ENCODE measurements at places on chromosomes 7 and 10. TPM values are rescaled to one million over a fixed set of nuclear protein-coding genes. Genes with fewer than 3 reads are reported as not detected.

GRCh38 chr7:30727061-30727945, 24.6 kb upstream of the INMT start:
- no peak for DNase-seq

DNA sequence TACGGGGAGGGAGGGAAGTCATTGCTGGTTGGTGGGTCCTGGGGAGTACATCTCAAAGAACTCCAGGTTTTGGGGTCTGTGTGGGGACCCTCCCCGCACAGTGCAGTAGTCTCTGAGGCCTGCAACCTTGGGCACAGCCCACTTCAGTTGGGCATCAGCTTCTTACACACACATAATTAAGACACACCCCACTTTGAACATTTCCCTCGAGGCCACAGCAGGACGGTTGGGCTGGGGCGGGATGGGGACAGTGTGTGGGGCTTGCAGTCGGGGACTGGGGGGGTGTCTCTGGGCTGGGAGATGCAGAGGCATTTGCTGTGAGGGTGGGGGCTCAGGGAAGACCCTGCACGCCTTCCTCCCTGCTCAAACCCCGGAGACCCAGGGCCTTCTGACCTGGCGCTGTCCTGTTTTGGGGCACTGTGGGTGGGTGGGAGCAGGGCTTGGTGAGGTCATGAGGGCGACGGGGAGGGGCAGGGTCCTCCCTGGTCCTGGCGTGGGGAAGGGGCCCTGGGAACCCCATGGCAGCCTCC, 1.3 kb downstream of the LFNG start:
- no peak for DNase-seq

- DNase-seq, result no peak
Observed at GRCh38 chr7:89798599-89798996, 355.7 kb upstream of the STEAP1 start.

GRCh38 chr10:4382811-4383210, 443.2 kb upstream of the AKR1E2 start:
- DNase-seq, result no peak

DNA sequence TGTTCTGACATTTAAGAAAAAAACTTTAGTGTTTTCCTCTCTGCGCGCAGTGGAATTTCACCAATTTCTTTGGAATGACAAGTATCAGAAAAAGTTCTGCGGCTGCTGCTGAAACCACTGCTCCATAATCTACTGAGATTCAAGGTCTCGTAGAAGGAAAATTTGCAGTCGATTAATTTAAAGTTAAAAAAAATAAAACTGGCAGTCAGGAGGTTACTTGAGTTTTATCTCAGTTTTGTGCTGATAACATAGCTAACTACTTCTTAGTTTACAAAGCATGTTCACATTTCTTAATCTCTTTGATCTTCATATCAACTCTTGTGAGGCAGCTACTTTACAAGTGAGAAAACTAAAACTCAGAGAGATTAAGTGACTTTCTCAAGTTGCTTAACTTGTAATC, 18.2 kb upstream of the CALD1 start:
- DNase-seq, result no peak

GRCh38 chr10:103833731-103834365, 21.5 kb downstream of the SH3PXD2A start:
- peak; percentile 47 for DNase-seq

GRCh38 chr7:69457595-69458504, 140.4 kb upstream of the AUTS2 start:
- peak; percentile 63 for DNase-seq

- DNase-seq, result no peak
Observed at GRCh38 chr10:17394854-17395253, 59.5 kb downstream of the ST8SIA6 start.

DNA sequence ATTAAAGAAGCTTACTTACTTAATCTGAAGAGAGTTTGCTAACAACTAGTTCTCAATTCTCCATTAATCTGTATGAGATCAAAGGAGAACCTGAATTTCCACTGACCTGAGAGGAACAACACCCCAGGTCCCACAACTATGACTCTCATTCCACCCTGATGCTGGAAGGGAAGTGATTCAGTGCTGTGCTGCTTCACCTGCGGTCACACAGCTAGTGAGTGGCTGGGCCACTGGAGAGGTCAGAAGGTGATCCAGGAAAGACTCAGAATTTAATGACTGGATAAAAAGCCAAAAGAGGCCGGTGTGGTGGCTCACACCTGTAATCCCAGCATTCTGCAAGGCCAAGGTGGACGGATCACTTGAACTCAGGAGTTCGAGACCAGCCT, 23.6 kb downstream of the SORBS1 start:
- no peak for DNase-seq

DNA sequence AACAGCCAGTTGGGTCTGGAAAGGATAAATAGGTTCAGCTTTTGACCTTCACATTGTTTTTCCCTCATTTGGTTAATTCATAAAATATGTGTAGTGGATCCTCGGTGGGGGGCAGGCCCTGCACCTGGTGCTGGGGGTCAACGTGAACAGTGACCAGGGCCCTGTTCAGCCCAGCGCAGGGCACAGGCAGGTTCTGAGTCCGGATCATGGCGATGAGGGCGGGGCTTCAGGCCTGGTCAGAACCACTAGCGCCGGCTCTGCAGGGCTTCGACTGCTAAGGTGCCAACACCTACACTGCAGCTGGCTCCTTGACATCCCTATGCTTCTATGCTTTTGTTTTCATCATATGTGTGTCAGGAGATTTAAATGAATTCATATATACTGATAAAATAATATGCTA, 177.7 kb downstream of the CXCL12 start:
- no peak for DNase-seq

GRCh38 chr7:73896454-73896853, 35.5 kb downstream of the TMEM270 start:
- peak; percentile 57 for DNase-seq

- DNase-seq, result no peak
Observed at GRCh38 chr7:112157072-112157471, 49.1 kb downstream of the DOCK4 start.

- DNase-seq, result no peak
Observed at GRCh38 chr7:146423446-146423845, 306.8 kb downstream of the CNTNAP2 start.

GRCh38 chr7:33157311-33157710, 27.9 kb downstream of the BBS9 start:
- no peak for DNase-seq

- DNase-seq, result no peak
Observed at GRCh38 chr7:78022165-78022564, 223.6 kb downstream of the PHTF2 start.

DNA sequence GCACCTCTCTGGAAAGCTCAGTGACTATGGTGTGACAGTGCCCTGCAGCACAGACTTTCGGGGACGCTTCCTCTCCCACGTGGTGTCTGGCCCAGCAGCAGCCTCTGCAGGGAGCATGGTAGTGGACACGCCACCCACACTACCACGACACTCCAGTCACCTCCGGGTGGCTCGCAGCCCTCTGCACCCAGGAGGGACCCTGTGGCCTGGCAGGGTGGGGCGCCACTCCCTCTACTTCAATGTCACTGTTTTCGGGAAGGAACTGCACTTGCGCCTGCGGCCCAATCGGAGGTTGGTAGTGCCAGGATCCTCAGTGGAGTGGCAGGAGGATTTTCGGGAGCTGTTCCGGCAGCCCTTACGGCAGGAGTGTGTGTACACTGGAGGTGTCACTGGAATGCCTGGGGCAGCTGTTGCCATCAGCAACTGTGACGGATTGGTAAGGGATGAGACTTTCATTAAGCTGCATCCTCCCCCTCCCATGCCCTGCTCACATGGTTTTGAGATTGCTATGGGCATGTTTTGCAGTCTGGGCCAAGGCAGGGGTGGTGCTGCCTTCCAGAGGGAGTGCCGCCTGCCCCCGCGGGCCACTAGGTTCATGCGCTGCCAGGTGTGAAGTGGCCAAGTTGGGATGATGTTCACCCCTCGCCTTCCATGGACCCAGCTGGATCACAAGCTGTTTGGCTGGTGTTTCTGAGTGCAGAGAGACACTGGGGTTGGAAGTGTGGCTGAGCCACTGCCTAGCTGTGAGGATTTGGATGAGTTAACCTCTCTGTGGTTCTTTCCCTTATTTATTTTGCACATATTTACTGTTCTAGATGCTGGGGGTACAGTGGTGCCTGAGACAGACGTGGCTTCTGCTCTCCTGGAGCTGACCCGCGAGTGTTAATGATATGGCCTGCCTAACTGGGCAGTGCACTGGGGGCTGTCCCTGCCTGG, 2.5 kb downstream of the ADAMTS14 start:
- no peak for DNase-seq

DNA sequence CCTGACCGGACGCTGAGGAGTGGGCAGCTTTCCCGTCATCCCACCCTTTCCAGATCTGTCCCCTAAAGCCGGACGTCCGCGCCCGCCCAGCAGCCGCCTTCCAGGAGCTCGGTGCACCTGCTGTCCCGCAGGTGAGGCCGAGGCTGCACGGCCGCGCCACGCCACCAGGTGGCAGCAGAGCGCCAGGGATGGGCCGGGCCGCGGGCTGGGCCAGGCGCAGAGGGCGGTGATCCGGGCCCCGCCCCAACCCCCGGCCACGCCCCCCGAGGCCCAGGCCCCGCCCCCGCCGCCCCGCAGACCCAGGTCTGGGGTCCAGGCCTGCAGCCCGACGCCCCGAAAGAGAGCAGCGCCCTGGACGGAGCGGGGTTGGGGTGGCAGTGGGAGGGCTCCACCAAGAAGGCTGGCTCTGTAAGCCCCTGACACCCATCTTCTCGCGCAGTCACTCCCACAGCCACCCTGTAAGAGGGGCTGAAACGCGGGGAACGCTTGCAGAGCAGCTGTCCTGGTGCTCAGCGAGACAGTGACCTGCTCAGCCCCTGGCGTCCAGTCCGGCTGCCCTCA, 32.2 kb downstream of the FOXL3 start:
- DNase-seq, result peak; percentile 85

The EFCAB10 gene
- not detected for polyA plus RNA-seq

The SNX13 gene
- polyA plus RNA-seq, result 29.4 TPM

The AUTS2 gene
- polyA plus RNA-seq, result 6.0 TPM

The OR2A12 gene
- polyA plus RNA-seq, result not detected

The NPTX2 gene
- 8.3 TPM for polyA plus RNA-seq

The CTAGE6 gene
- polyA plus RNA-seq, result not detected

The PCDH15 gene
- not detected for polyA plus RNA-seq

The PRLHR gene
- polyA plus RNA-seq, result not detected

The TUBAL3 gene
- polyA plus RNA-seq, result 0.06 TPM

The FAM25A gene
- not detected for polyA plus RNA-seq

The ZNF365 gene
- polyA plus RNA-seq, result not detected

The ELFN1 gene
- 0.11 TPM for polyA plus RNA-seq

The HPSE2 gene
- 0.03 TPM for polyA plus RNA-seq

The CROT gene
- 11.1 TPM for polyA plus RNA-seq

The CCL24 gene
- not detected for polyA plus RNA-seq

The LIPK gene
- polyA plus RNA-seq, result not detected

The ERVW-1 gene
- polyA plus RNA-seq, result not detected

The RGS10 gene
- 7.4 TPM for polyA plus RNA-seq

The HECW1 gene
- polyA plus RNA-seq, result 0.07 TPM

The SH2D4B gene
- not detected for polyA plus RNA-seq
